ENCODE measurements at places on chromosomes 2 and 18.

- DNase-seq, result no peak
Observed at GRCh38 chr2:185127412-185127811, 529.1 kb downstream of the ZNF804A start.

DNA sequence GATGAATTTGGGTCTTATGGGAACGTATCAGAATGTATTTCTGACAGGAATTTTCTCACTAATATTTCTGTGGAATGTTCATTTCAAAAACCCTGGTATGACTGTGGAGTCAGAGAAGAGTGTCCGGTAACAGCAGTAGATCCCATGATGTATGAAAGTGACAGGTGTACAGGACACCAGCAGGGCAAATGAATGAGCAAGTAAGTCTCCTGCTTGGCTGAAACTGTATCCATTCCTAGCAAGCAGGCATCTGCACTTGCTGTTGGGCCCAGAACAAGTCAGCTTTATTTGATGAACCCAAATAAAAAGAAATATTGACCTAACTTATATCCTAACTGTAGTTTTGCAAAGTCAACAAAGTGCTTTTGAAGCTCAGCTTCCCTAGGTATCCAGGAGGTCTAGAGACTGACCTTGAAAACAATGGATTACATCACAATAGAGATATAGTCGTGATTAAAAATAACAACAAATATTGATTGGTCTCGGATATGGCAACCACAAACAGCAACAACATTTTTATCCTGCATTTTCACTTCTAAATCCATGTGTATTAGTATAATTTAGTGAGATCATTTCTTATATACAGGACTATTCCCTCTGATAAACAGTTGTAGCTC lies 37.6 kb downstream of the NXPH2 start:
- DNase-seq, result no peak

DNA sequence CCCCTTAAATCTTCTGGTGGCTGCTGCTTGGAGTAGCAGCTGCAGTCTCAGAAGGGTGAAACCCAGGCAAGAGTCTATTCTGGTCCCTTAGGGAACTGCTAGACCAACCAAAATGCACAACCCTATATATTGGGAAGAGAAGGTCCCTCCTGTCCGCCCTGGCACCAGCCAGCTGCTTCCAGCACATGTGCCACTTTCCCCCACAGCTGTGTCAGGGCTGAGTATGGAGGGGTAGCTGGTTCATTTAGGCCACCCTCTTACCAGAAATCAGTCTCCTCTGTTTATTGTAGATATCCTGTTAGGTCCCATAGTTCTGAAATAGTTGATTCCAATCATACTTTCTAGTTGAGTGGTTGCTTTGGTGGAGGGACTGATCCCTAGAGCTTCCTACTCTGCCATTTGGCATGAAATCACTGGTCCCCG lies 68.9 kb downstream of the BIRC6 start:
- no peak for DNase-seq

- no peak for DNase-seq
Observed at GRCh38 chr2:1446301-1446700, 33.0 kb downstream of the TPO start.

- DNase-seq, result no peak
Observed at GRCh38 chr2:242098445-242099128, 229.1 kb downstream of the RTP5 start.

DNA sequence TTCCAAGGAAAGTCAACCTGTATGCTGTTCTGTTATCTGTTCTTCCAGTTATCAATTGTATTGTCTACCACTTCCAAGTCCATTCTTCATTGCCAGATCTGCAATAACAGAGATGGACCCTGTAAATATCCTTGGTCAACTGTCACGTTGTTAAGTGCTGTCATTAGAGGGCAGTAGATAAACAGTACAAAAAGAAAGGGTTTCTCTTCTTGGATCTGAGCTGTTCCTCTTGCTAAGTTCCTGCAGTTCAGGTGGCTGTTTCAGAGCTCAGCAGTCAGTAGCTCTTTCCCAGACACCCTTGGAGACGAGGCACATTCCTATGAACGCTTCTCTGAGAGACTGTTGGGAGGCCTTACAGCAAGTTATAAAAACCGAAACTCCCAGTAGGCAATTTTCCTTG lies 957.1 kb upstream of the CHAC2 start:
- DNase-seq, result no peak

DNA sequence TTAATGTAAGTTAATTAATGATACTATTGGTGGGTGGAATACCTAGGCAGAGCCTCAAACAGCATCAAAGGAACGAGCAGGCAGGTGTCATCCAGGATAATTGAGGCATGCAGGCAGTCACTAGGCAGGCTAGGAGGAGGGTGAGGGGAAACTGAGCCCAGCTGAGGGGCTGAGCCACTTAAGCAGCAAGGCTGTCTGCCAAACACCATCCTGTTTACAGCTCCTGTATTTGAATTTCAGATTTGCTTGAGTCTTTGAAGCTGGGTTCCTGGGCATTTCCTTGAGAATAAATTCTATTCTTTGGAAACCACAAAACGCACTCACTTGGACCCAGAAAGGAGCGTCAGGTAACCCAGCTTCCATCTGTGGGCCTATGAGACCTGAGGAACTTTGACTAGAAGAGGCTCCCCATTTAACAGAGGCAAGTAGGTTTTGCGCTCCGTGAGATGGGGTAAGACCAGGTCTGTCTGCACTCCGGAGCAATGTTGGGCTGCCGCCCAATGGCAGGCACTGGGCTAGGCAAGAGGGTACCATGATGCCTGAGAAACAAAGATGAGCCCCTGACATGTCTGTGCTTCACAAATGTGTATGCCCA lies 2.0 kb downstream of the EDAR start:
- no peak for DNase-seq

DNA sequence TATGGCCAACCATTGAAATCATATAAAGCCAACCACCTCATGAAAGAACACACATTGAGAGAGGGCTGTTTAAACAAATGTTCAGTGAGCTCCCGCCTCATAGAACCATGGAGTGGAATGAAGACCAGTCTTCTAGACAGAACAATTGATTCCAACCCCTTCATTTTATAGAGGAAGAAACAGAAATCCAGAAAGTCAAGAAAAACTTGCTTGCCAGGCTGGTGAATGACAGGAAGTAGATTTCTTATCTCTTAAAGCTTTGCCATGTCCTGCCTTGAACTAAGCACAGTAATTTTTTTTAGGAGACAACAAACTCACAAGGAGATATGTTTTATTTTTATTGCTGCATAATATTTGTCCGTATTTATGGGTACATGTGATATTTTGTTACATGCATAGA lies 16.5 kb upstream of the NRP2 start:
- DNase-seq, result no peak

- DNase-seq, result no peak
Observed at GRCh38 chr2:106061611-106062349, 132.3 kb downstream of the UXS1 start.

GRCh38 chr2:191359133-191359532 lies 113.9 kb downstream of the MYO1B start:
- no peak for DNase-seq

DNA sequence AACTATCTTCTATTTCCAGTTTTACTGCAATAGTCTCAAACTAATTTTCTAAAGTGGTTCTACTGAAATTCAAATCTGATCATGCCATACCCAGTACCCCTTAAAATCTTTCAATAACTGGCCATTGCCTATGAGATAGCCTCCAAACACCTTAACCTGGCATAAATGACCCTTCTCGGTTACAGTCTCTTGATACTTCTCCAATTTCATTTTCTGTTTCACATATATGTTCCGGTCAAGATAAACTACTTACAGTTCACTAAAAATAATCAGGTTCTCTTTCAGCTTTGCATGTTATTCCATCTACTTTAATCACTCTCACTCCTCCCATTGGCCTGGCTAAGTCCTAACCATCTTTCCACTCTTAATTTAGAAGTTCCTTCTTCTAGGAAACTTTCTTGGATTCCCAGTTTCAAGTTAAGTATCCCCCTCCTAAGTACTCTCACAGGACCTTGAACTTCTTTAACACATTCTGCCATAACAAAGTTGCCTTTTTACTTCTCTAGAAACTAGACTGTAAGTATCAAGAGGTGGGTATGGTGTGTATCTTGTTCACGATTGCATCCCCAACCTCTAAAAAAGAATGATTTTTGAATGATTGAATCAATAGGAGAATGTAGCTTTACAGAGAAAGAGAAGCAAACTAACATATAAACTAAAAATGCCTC lies 110.2 kb upstream of the RBBP8 start:
- no peak for DNase-seq

GRCh38 chr18:36066001-36066400 lies 1.4 kb downstream of the RPRD1A start:
- DNase-seq, result no peak

DNA sequence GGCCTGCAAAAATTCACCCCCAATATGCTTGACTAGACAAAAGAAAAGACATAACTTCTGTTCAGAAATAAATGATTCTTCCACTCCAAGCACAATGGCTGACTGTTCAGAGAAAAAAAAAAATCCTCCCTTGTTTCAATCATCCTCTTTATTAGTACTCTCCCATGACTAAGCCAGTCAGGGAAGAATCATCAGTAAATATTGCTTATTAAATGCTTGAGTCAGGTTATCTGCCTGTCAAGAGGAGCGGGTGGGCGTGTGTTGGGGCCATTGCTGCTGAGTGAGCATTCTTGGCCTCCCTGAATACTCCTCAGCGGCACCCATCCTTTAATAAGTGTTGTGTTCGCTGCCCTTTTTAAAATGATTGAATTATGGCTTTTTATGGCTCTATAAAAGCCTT lies 1334.8 kb upstream of the CELF4 start:
- no peak for DNase-seq

GRCh38 chr18:7470503-7470902 lies 96.6 kb upstream of the PTPRM start:
- DNase-seq, result no peak

DNA sequence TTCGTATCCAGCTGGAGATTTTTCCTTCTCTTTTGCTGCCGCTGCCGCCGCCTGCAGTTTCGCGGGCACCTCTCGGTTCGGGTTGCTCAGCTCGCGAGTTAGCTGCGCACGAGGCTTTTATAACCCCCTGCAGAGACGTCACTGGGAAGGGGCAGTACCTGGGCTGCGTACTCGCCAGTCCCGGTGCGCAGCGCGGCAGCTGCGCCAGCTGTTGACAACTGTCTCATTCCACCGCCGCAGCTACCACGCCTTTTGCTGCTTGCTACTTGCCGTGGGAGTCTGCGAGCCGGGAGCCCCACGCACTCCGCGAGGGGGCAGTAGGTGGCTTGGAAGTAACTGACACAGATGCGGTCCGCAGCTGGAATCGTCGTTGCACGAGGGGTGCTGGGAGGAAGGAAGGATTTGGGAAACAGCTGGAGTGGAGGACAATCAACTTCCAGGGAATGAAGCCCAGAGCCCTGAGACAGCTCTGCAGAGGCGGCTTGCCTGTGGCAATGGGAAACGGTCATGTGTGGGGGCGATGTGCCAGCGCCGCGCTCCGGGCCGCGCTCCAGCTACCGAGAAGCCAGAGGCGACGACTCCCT lies at the start of gene TACR1:
Gene TACR1, minus strand, starts transcription at position 93 of the 584 bp plus-strand sequence. CDS start 586 bp downstream, outside the sequence.
- DNase-seq, result peak; percentile 30

GRCh38 chr2:232132181-232132580 lies 170.7 kb downstream of the DIS3L2 start:
- no peak for DNase-seq

- DNase-seq, result no peak
Observed at GRCh38 chr18:54250846-54251261, 18.5 kb upstream of the POLI start.

GRCh38 chr2:127177617-127178263 lies 42.4 kb downstream of the CYP27C1 start:
- DNase-seq, result no peak

DNA sequence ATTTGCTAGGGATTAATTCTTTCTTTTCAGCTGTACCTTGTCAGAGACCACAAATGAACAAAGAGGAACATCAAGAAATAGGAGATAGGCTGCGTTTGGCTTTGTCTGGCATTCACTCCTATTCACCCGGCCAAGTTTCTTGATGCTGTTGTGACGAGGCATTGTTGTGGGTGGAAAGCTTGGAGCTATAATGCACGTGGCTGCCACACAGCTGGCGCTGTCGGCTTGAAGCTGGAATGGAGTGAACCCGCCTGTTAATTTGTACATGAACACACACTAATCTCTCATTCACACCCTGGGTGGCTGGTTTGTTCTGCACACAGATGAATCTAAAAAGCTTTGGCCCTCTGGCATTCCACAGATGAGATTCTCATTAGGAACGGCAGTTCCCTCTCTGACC lies 274.9 kb upstream of the GYPC start:
- no peak for DNase-seq

DNA sequence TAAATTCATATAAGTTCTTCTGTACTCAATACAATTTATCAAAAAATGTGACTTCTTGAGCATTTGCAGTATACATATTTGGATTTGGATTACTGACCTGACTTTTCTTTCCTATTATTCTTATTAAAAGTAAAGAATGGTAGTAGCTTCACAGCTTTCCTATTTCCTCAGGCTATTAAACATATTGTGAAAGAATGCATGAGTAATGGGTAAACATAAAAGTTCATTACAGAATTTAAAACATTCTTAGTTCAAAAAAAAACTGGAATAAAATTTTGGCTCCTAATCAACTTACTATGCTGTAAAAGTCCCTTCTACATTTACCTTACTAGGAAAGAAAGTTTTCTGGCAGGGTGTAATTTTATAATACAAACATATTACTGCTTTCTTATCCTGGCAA lies 27.3 kb upstream of the C2orf66 start:
- no peak for DNase-seq

DNA sequence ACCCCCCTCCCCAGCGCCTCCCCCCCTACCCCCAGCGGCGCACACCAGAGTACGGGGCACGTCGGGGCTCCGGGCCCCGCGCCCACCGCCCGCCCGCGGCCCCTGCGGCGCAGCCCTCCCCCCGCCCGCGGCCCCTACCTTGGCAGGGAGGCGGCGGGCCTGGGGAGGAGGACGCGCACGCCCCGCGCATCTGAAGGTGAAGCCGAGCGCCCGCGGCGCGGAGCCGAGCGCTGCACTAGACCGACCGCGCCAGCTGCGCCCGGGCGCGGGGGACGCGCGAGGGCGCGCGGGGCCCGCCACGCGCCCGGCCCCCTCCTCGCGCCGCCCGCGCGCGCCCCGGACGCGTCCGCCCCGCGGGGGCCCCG lies at the start of gene ZNF516:
Gene ZNF516, minus strand, starts transcription at position 237 of the 365 bp plus-strand sequence. CDS start 52,188 bp downstream, outside the sequence.
- no peak for DNase-seq

- DNase-seq, result no peak
Observed at GRCh38 chr2:191866195-191866594, 19.3 kb upstream of the CAVIN2 start.

- no peak for DNase-seq
Observed at GRCh38 chr2:238796223-238796885, 51.5 kb upstream of the TWIST2 start.

DNA sequence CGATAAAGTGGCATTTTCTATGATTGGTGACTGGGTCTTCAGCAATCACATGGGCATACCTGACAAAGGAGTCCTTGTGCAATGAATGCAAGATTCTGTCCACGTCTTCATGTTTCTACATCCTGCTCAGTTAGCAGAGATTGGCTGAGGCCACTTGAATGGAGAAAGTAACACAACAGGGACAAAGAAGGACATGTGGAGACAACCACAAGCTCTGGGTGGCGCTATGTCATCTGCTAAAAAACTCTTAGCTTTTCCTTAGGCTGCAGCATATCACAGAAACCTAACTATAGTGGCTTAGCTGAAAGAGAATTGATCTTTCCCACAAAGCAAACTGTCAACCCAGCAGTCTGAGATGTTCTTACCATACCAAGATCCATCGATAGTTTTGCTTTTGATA lies 1109.7 kb downstream of the SOCS6 start:
- DNase-seq, result no peak

GRCh38 chr2:182726473-182726872 lies 10.4 kb downstream of the DNAJC10 start:
- no peak for DNase-seq

Measured in 8988T (cell line).